ENCODE measurements at places on chromosomes 7 and 10. TPM values are rescaled to one million over a fixed set of nuclear protein-coding genes. Genes with fewer than 3 reads are reported as not detected.

GRCh38 chr7:31410265-31410664 is 69.7 kb upstream of the NEUROD6 start:
- no peak for DNase-seq

DNA sequence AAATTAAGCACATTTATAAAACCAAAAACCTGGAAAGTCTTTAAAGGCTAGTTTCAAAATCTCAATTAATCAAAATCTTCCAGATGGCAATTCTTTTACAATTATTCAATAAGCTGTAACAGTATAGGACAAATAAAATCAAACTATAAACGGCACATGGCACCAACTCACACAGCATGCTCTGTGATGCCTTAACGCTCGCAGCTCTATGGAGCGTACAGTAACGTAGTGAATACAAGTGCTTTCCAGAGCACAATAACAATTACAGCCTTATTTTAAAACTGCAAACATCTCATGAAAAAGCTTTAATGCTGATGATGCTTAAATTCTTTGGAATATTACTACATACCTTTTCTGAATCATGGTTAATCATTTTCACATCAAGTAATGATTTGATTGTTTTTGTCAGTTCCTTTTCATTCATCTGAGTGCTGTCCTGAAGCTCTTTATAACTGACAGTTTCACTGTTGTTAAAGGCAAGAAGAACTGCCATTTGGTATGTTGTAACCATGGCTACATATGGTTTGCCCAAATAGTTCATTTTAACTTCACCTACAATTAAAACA is 74.2 kb downstream of the CUL2 start:
- no peak for DNase-seq

DNA sequence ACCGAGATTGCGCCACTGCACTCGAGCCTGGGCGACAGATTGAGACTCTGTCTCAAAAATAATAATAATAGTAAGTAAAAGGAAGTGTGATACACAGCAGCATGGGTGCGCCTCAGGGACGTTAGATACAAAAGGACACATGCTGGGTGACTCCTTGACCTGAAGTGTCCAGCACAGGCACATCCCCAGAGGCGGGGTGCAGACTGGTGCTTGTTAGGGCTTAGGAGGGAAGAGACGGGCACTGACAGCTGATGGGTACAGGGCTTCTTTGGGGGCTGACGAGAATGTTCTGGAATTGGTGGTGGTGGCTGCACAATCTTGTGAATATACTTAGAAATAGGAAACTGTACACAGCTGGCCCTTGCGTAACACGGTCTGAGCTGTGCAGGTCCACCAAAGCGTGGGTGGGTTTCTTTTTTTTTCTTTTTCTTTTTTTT is 61.8 kb upstream of the DNAJB6 start:
- no peak for DNase-seq

- DNase-seq: no peak
Observed at GRCh38 chr7:151449990-151450389, 10.0 kb upstream of the CRYGN start.

- DNase-seq: no peak
Observed at GRCh38 chr7:44391746-44392617, 66.6 kb upstream of the CAMK2B start.

- no peak for DNase-seq
Observed at GRCh38 chr7:91357901-91358300, 93.7 kb downstream of the FZD1 start.

DNA sequence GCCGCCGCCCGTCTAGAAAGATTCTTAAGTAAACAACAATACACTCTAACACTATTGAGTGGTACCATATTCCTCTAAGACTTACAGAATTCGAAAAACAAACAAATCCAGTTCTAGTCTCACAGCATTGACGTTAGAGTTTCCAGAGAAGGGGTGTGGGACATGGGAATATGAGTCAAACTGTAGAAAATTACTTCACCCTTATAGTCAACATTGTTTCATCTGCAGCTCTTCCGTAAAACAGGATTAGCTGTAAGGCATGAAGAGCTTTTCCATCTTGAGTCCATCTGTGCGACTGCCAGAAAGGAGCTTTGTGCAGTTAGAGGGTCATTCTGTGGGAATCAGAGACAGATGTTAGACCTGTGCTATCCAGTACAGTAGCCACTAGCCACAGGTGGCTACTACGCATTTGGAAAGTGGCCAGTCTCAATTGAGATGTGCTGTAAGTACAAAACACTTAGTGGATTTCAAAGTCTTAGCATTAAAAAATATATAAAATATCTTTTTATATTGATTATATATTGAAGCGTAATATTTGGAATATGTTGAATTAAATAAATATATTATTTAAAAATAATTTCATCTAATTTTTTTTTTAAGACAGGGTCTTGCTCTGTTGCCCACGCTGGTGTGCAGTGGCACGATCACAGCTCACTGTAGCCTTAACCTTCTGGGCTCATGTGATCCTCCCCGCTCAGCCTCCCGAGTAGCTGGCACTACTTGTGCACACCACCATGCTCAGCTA is 79.8 kb upstream of the MPP7 start:
- no peak for DNase-seq

- no peak for DNase-seq
Observed at GRCh38 chr10:132118366-132118765, 52.6 kb downstream of the JAKMIP3 start.

DNA sequence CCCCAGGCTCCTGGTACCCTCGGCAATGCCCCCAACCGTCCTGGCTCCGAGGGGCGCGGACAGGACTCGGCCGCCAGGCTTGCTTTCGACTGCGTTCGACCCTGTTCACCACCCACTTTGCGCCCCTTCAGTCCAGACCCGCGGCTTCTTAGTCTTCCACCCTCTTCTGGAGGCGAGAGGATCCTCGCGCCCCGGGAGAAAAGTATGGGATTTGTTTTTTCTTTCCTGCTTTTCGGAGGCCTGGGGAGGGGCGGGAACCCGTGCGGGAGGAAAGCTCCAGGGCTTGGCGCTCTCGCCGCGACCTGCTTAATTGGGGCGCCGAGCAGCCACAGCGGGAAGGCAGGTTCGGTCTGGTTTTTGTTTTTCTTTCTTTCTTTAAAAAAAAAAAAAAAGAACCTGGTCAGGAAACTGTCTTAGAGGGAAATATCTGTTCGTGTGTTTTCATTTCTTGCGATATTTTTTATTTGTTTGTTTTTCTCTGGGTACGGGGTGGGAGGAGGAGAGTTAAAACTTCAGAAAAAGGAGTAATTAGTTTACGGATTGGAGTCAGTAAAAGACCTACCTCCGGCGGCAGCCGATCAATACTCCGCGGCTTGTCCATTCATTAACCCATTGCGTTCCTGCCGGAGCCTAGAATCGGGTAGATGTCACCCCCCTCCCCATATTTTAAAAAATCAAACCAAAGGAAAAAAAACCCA is 1.6 kb downstream of the EMX2 start:
- DNase-seq: no peak

DNA sequence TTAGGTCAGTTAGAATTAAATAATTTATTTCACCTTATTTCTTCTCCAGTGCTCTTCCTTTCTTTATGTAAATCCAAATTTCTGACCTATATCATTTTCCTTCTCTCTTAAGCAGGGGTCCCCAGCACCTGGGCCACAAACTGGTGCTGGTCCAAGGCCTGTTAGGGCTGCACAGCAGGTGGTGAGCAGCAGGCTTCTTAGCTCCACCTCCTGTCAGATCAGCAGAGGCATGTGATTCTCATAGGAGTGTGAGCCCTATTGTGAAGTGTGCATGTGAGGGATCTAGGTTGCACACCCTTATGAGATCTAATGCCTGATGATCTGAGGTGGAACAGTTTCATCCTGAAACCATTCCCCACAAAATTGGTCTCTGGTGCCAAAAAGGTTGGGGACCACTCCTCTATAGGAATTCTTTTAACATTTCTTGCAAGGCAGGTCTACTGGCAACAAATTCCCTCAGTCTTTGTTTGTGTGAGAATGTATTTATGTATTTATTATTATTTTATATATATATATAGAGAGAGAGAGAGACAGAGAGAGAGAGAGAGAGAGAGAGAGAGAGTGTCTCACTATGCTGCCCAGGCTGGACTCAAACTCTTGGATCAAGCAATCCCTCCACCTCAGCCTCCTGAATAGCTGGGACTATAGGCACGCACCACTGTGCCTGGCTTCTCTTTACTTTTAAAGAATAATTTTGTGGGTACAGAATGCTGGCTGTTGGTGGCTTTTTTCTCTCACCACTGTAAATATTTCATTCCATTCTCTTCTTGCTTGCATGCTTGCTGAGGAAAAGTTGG is 4.3 kb upstream of the ABCC2 start:
- peak; percentile 17 for DNase-seq

- no peak for DNase-seq
Observed at GRCh38 chr10:14296065-14296709, 34.5 kb downstream of the FRMD4A start.

DNA sequence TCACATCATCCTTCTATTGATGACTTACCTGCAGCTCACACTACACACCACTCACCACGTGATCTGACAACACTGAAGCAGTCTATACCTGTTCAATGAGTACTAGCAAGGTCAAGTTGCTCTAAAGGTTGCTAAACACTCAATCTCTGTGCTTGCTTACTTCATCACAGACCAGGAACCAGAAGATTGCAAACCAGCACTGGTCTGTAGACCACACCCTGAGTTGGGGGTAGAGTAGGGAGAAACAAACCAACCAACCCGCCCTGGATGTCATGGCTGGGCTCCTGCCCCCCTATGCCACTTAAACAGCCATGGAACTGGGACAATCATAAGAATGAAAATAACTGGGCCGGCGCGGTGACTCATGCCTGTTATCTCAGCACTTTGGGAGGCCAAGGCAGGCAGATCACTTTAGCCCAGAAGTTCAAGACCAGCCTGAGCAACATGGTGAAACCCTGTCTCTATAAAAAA is 19.6 kb downstream of the DLG5 start:
- no peak for DNase-seq

DNA sequence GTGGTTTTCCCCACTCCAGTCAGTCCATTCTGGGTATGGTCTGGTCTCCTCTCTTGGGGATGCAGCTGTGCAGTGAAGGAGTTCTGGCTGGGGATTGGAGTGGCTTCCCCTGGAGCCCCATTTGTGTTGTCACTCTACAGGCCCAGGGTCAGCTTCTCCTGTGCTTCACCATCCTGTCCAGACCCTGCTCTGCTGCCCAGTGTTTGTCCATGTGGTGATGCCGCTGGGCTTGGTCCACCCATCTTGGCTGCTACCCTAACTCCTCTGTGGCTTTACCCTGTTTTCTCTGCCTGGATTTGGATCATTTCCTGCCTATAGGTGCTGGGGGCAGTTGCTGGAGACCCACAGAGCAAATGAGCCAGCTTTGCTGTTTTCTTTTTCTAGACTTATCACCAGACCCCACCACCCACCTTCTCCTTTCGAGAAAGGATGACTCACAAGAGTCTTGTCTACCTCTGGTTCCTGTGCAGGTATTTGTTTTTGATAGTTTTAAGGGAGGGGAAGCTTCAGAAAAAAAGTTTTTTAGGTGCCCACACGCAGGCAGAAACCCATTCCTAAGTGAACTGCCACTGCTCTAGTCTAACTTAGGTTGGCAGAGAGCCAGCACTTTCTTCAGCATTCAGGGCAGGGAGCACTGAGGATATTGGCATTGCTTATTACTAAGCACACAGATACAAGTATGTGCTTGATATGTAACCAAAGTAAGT is 8.5 kb downstream of the ZDHHC16 start:
- DNase-seq: no peak

DNA sequence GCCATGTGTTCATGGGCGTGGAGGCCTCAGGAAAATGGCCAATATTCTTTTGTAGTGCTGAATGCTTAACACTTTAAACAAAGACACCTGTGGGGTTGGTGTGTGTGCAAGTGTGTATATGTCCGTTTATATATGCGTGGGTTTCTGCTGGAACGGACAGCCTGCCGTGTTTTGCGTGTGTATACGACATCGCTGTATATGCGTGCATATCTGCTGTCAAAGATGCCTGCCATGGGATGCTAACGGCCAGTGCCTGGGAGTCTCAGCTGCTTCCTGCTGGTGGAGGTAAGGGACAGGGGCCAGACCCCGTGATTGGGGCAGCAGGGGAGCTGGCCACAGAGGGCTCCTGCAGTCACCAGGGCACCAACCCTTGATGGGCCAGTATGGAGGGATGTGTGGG is 216.3 kb upstream of the SHH start:
- DNase-seq: no peak

- DNase-seq: no peak
Observed at GRCh38 chr7:130982651-130983050, 248.6 kb upstream of the KLF14 start.

DNA sequence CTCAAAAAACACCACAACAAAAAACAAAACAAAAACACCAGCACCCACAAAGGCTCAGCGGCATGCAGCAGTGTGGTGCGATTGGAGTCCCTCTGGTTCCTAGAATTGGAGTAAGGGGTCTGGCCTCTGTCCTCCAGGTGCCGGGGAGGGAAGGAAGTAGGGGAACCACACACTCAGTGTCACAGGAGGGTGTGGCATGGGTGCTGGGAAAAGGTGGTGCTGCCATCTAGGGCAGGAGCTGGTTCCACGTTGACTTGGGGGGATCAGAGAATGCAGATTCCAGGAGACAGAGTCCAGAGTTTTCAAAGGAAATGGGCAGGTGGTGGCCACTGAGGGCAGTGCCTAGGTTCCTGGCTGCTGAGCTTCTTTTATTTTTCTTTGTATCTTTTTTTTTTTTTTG is 19.8 kb upstream of the WIPI2 start:
- DNase-seq: no peak

DNA sequence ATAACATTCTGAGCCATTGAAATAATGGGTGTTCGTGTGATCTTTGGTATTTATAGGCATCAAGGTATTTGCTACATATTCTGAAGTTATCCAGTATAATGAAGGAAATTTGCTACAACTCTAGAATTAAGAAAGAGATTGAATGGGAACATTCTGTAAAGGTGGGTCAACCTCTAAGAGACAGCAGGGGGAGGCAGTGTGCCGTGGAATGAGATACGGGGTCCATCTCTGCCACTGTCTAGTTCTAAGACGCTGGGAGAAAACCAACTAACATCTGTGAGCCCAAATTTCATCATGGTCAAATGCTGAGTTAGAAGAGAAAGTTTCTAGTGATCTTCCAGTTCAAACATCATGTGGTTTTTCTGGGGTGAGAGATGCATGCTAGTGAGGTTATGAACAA is 368.9 kb downstream of the SORCS1 start:
- peak; percentile 15 for DNase-seq

DNA sequence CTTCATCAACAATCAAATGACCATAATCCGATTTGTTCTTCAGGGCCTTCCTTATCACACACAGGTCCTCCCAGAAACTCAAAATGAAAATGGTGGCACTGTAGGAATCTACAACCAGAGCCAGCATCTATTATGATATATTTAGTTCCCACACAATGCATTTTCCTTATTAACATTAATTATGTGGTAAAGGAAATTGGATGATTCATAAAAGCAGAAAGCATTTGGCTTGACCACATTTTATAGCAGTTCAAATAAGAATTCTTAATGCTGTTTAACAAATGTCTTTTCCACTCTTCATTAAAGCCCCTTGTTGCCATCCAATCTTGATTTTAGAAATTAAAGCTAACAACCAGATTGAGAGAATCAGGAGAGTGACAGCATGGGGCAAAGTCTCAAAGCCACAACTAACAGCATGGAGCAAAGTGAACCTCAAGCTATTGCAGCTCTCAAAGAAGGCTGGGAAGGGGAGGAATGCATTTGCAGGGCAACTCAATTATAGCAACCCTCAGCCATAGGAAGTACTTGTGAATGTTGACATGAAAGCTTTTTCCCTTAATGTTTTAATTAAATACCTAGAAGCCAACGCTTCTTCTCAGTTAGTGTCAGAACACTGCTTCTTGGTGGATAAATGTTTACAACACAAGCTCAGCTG is 549.1 kb downstream of the NXPH1 start:
- no peak for DNase-seq

The NUTM2D gene
- 2.4 TPM for polyA plus RNA-seq

The NKX2-3 gene
- not detected for polyA plus RNA-seq

The ASIC3 gene
- 5.0 TPM for polyA plus RNA-seq

The TMEM236 gene
- polyA plus RNA-seq: 0.09 TPM

The GIMAP8 gene
- 0.52 TPM for polyA plus RNA-seq

The ASB10 gene
- not detected for polyA plus RNA-seq

The SEMA3E gene
- not detected for polyA plus RNA-seq

The GBX1 gene
- polyA plus RNA-seq: not detected

The AKR1C8 gene
- not detected for polyA plus RNA-seq

Data from B cell (primary cell).